ENCODE measurements at places on chromosomes 16 and 17. TPM values are rescaled to one million over a fixed set of nuclear protein-coding genes. Genes with fewer than 3 reads are reported as not detected.

The SPATA22 gene
- not detected for total RNA-seq

The AANAT gene
- not detected for total RNA-seq

DNA sequence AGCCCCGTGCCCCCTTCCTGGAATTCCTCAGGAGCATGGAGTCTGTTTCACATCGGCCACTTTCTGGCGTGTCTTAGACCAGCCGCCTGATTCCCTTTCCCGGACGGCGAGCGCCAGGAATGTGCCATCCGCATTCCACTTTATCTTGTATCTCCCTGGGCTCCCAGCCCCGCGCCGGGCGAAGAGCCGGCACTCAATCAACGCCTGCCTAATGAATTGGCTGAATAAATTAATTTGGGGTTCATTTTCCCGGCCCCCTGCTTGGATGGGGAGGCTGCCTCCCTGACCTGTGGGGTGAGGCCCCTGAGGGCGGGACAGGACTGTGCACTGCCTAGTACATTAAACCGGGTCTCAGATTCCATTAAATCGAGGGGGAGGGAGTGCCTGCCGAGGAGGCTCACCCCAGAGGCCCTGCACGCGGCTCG lies 282.3 kb upstream of the TNRC6C start:
- DNase-seq: no peak

GRCh38 chr16:12000032-12000431 lies 23.5 kb downstream of the SNX29 start:
- no peak for DNase-seq

- no peak for DNase-seq
Observed at GRCh38 chr17:81509207-81509971, 3.2 kb downstream of the ACTG1 start.

DNA sequence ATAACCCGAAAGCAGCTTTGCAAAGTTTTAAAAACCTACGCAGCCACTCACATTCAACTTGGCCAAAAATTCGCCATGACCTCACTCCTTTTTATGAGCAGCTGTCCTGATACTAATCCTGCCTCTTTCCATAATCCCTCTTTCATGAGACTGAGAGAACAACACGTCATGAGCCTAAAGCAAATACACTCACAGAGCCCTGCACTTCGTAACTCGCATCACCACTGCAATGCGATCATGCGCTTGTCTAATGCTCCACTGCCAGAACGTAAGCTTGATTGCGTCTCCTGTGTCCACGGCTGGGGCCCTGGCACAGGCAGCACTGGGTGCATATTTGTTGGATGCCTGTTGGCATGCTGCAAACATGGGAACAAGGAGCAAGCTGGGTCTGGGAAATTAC lies 36.2 kb downstream of the CDRT4 start:
- DNase-seq: no peak

The BORCS6 gene
- total RNA-seq: 7.8 TPM

GRCh38 chr17:77516902-77517301 lies 376.1 kb downstream of the SEC14L1 start:
- no peak for DNase-seq

DNA sequence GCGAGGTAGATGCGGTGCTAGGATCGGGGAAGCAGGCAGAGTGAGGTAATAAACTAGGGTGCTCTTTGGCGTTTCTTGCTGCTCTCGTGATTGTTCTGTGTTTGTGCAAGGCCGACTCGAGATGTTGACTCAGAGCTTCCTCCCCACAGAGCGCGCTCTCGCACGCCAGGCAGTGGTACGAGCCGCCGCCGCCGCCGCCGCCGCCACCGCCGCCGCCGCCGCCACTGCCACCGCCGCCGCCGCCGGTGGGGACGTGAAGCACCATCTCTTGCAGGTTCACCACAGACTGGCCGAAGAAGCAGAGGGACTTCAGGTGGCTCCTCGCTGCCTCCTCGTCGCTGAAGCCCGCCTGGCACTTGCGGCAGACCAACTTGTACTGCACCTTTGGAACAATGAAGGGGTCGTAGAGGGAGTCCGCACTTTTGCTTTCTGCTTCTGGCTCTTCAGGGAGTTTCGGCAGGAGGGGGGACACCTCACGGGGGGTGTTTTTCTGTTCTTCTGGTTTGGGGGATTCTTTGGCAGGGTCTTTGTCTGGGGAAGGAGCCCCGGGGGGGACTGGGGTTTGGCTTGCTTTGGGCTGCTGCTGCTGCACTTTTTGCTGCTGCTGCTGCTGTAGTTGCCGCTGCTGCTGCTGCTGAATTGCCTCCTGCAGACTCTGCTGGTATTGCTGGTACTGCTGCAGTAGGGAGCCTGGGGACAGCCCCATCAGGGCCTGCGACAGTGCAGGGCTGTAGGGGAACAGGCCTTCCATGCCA lies 260.2 kb downstream of the ZFHX3 start:
- DNase-seq: peak; percentile 72

DNA sequence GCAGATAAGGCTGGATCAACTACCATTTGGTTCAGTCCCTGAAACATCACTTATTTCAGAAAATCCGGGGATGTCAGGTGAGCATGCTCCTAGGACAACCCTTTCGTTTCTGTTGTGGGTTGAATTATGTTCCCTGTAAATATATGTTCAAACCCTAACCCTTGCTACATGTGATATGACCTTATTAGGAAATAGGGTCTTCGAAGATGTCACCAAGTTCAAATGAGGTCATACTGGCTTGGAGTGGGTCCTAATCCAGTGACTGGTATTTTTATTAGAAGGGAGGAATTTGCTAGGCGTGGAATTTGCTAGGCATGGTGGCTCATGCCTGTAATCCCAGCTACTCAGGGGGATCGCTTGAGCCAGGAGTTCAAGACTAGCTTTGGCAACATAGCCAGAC lies 21.3 kb downstream of the SNX20 start:
- no peak for DNase-seq

The BHLHA9 gene
- total RNA-seq: not detected

DNA sequence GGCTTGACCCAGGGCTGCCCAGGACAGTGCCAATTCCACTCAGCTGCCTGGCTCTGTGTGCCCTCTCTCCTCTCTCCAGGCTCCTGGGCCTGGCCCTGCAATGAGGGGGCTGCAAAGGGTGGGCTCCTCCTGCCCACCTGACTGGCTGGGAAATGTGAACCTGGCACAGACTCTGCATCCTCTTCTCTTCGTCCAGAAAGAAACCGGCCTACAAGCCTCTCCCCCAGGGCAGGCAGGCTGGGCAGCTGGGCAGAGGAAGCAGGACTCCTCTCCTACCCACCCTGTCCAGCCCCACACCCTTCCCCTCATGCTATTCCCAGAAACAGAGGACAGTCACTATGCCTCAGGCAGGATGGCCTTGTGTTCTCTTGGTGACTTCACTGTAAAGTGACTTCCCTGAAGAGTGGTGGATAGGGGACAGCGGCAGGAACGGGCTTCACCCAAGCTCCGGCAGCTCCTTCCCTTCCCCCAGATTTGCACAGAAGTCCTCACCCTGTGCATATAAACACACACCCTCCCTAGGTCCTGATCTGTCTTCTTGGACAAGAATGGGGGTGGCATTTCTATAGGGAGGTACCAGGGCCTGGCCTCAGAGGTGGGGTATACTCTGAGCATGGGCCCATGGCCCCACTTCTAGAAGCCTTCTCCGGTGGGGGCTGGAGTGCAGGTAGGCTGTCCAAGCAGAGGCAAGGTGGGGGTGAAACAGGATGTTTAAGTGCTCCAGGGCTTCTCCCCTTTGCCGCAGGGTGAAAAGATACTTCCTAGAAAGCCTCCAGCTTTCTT lies 4.9 kb upstream of the STAT5A start:
- no peak for DNase-seq

The IKZF3 gene
- not detected for total RNA-seq

Data from dermis microvascular lymphatic vessel endothelial cell (primary cell).